NCI-H1417 treated with DMSO at 0.1 percent for 48 hours (cell line): ENCODE measurements at places on chromosomes 1 and 21.

DNA sequence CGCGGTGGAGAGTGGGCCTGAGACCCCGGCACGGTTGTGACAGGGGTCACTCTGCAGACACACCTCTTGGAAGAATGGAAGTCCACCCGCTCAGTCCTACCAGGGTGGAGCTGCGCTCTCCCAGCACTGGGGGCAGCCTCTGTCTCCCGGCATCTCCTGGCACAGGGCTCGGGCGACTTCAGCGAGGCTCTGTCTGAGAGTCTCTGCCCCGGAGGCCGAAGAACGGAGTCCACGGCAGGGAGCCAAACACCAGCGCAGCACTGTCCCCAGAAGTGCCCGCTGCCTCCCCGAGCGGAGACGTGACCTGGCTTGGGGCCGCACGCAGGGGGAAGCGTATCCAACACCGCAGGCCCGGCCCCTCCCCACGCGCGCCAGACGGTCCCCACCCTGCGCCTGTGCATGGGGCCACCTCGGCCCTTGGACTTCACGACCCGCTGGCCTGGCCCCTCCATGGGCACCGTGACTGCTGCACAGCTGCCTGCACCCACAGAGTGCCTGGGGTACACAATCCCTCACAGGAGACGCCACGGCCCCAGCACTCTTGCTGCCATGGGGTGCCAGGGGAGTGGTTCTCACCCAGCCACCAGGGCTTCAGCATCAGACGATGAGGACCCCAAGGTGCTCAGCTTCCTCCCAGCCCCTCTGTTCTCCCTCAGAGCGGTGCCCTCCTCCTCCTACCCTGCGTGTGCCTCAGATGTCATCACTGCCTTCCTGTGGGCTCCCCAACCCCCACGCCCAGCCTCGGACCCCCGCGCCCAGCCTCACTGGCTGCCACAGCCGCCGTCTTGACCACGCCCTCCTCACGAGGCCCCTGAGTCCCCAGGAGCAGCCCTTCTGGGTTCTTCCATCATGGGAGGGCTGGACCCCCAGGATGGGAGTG, 14.9 kb upstream of the RNF223 start:
- DNase-seq, result no peak

DNA sequence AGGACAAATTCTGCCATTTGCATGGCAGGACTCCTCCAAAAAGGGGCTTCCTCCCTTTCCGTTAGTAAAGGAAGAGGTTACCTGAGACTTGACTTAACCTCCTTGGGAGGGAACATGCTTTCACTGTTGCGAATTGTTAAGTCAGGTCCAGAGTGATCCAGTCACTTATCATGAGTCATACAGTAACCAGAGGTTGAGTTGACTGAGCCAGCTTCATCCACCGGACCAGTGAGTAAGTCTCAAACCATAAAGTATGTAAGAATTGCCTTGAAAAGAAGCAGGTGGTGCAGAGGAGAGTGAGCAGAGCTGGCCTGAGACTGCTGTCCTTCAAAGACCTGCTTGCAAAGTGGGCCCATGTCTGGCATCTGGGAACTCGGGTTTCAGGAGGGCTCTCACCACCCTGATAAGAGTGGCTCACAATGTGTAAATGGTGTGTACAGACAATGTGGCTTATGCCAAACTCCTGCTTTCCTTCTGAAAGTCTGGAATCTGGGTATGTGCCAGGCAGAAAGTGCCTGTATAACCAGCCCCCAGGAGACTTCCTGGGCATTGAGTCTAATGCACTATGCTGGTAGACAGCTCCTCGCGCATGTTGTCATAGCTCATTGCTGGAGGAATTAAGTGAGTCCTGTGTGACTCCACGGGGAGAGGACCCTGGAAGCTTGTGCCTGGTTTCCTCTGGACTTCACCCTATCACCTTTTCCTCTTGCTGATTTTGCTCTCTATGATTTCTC, 84.3 kb upstream of the KLHDC7A start:
- DNase-seq, result no peak

DNA sequence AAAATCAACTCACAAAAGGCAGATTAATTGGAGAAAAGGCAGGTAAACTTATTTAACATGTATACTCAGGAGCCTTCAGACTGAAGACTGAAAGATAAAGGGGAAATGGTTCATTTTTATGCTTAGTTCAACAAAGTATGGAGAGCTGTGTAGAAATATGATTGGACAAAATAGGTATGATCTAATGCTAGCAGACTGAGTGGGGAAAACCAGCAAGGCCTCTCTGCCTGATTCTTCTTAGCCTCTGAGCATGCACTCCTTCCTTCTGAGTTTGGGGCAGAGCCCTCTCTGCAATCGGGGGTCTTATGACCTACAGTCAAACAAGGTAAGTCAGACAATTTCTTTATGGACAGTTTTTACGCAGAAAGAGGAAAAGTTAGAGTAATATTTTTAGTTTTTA, 38.8 kb upstream of the SUCO start:
- DNase-seq, result no peak

DNA sequence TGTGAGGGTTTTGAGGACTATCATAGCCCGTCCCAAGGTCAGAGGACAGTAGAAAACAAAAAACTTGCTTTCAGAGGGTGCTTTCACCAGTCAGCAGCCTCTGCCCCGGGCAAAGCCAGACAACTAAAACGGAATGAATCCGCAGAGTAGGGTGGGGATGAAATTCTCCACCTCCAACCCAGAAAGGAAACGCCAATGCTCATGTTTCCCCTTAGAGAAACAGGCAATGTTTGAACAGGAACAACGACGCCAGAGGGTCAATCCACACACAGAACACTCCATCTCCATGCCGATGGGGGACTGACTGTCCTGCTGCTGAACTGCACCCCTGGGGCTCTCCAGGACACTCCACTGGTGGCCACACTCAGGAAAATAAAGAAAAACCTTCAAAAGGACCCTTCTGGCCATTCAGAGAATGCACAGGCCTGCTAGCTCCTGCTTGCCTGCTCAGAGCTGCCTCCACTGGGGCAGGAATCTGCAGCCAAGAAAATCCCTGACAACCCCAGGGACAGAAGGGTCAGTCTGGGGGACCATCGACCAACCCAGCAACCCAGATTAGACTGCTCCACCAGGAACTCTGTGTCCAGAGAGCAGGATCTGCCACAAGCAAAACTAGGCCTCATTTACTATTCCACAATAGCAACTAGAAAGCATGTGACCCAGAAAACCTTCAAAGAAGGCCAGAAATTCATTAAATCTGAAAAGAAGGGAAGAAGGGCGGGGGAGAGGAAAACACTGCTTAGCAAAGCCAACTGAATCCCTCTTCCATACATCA, 116.0 kb downstream of the TOMM20 start:
- DNase-seq, result no peak

DNA sequence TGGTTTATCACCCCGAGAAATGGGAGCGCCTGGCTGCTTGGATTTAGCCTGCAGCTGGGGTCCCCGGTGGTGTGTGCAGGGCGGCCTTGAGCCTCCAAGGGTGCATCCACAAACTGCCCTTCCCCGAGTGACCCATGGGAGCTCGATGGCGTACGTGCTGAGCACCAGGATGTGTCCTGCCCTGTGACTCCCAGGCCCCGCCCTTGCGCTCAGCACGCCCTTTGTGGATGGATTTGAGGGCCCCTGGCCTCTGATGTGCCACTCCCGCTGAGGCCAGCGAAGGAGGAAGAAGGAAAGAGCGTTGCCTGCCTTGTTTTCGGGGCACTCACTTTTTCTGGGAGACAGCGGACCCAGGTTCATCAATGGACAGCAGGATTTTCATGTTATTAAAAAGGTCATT, 1.7 kb upstream of the TFF3 start:
- no peak for DNase-seq

- DNase-seq, result no peak
Measured at GRCh38 chr1:97424209-97424608, 496.6 kb downstream of the DPYD start.

GRCh38 chr1:116457946-116458604, 85.0 kb downstream of the ATP1A1 start:
- DNase-seq, result no peak

GRCh38 chr1:112852276-112852675, 103.7 kb downstream of the SLC16A1 start:
- no peak for DNase-seq

DNA sequence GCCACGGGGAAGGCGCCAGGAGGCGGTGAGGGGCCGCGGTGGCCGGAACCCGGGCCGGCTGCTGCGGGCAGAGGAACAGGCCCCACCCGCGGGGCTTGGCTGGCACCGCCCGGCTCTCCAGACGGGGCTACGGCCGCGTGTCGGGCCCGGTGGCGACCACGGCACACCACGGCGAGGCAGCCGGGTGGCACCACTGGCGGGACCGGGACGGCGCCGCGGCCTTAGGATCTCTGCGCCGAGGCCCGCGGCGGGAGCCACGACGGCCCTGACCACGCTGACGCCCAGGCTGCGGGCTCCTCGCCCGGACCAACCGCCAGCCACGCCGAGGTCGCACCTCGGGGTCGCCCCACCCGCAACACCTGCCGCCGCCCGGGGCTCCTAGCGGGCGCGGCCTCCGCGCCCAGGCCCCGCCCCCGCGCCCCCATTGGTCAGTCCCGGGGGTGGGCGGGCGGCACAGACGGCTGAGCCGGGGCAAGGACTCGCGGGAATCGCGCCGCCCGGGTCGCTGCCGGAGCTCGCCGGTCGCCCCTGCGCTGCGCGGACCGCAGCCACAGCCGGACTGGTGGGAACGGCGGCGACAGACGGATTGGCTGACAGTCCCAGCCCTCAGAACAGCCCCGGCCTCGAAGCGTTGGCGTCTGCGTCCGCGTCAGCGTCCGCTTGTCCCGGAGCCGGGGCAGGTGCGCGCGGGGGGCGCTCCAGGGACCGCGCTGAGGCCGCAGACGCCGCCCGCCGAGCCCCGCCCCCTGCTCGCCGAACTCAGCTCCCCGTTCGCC, at the start of gene BMP8A:
TSS of gene BMP8A (plus strand) at position 491 of the 776 bp plus-strand sequence. CDS start 356 bp downstream, outside the sequence.
- DNase-seq, result peak; percentile 11

- DNase-seq, result no peak
Measured at GRCh38 chr1:208156741-208157140, 87.4 kb downstream of the PLXNA2 start.

- no peak for DNase-seq
Measured at GRCh38 chr1:25571522-25571970, 28.1 kb downstream of the LDLRAP1 start.

DNA sequence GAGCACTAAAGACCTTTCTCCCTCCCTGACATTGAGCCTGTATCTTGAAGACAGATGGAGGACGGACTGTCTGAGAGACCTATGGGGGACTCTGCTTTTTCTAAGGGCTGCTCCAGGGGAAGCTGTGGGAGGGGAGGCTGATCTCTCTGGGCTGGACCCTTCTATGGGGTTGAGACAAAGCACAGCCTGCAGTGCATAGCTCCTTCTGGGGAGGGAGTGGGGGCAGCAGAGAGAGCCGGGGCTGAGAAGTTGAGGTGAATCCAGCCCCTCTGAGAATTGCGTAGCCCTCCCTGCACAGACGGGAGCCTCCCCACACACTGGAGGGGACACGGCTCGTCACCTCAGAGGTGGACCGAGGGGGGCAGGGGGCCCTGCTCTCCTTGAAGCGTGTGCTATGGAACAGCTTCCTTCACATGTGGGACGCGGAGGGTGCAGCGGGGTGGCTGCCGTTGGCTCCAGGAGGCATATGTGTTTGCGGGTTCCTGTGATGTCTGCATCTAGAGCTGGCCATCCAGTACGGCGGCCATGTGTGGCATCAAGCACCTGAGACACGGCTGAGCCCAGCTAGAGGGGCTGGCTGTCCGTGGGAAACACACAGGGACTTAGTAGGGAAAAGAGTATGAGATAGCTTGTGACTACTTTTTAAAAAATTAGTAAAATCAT, 299.1 kb downstream of the CAMTA1 start:
- DNase-seq, result no peak

GRCh38 chr1:223210788-223211120, 67.7 kb upstream of the TLR5 start:
- no peak for DNase-seq

DNA sequence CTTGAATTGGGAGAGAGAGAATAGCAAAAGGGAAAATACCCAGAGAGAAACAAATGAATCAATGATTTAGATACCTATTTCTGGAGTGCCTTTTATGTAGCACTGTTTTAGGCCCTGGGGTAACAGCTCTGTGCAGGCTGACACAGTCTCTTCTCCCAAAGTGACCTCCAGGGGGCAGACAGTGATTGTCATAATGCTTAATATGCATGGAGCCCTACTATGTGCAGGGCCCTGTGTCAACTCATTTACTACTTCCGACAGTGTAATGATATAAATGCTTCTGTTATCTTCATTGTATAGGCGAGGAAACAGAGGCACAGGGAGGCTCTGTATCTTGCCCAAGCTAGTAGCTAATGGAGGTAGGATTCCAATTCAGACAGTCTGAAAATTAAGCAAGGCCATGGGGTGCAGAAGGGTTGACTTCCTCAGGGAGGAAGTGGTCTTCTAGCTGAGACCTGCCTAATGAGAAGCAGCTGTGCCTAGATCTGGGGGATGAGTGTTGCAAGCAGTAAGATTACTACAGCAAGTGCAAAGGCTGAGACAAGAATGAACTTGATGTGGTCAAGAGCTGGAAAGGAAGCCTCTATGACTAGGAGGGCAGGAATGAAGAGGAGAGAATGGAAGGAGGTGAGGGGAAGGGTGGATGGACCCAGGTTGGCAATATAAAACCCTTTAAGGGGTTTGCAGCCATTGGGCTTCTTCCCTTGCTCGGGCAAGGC, 16.2 kb upstream of the SERINC2 start:
- DNase-seq, result no peak

- no peak for DNase-seq
Measured at GRCh38 chr1:186566140-186566855, 105.4 kb upstream of the PDC start.

GRCh38 chr1:47859092-47859743, 138.0 kb downstream of the TRABD2B start:
- no peak for DNase-seq

DNA sequence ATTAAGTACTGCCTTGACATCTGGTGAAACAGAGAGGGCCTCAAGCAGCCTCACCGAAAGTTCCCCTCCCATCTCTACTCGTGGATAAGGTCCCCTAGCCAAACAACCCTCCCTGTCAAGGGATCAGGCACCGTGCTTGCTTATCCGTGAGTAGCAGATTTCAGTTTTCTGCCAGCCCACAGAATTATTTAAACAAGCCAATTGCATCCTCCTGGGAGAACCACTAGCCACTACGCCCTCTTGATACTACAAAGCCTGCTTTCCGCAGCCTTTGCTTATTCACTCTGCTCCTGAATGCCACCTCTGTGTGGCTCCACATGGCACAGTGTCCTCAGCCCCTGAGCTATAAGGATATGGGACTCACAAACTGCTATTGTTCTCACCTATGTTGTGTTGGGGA, 5.9 kb upstream of the TFF2 start:
- DNase-seq, result no peak

DNA sequence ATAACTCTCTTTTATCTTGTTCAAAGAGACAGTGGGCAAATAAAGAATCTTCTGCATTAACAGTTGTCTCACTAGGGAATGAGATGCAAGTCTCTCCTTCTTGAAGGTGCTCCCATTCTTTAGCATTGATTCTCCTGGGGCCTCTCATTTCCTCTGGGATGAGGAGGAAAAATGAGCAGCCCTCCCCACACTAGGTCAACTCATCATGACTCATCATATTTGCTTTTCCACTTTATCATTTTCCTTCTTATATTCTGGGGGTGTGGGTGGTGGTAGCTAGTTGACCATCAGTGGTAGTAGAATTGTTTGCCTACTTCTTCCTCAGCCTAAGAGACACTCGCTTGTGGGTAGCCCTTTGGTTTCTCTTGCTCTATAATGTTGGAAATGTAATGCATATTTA, 182.0 kb upstream of the C1orf87 start:
- no peak for DNase-seq

- DNase-seq, result no peak
Measured at GRCh38 chr1:112983537-112984131, 27.6 kb upstream of the SLC16A1 start.

- DNase-seq, result no peak
Measured at GRCh38 chr1:244349581-244350001, 102.1 kb downstream of the ADSS2 start.

GRCh38 chr1:212477014-212477679, 44.4 kb downstream of the NENF start:
- DNase-seq, result peak; percentile 65

GRCh38 chr1:48007047-48007446, 9.9 kb upstream of the TRABD2B start:
- DNase-seq, result no peak
